ENCODE measurements at places on chromosomes 2 and 18.

GRCh38 chr2:183809404-183809803 is 685.2 kb downstream of the NUP35 start:
- no peak for DNase-seq

GRCh38 chr2:86078774-86079545 is 26.7 kb downstream of the POLR1A start:
- peak; percentile 28 for DNase-seq

DNA sequence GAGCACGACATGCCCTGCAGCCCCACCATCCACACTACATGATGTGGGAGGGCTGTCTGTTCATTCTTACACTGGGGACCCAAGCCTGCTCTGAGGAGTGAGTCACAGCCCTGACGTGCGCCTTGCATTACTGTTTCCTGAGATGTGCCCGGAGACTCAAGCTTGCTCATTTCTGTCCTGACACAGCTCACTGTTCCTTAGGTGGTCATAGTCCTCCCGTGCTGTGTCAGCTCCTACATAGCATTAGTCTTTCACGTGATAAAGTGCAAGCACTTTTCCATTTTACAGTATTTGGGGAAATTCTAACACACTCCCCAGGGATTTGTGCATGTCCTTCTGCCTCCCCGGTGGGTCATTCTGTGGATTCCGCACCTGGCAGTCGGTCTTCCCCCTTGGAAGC is 46.2 kb upstream of the TRIM43B start:
- DNase-seq: no peak

DNA sequence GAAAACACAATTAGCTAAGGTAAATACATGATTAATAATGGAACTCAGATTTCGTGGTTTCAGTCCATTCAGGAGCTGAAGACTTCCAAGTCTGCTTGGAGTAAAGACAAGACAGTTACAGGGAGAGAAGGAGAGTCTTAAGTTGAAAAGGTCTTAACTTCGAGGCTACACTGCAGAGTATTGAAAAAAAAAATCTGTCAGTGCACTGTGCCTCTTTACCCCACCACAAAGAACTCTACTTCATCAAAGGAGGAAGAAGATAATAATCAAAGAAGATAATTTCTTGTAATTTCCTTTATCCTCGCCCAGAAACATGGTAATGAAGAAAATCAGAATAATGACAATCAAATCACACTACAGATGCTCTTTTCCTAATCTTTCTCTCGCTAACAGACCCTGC is 75.4 kb downstream of the MEMO1 start:
- DNase-seq: no peak

GRCh38 chr2:29360016-29360784 is 245.0 kb downstream of the CLIP4 start:
- DNase-seq: no peak

All from activated T-cell treated with anti-CD3 and anti-CD28 coated beads, Interleukin-2, amount 50 U/mL, for 1 hour (primary cell).